AG08395 (cell line): ENCODE measurements at places on chromosomes 11 and 22.

DNA sequence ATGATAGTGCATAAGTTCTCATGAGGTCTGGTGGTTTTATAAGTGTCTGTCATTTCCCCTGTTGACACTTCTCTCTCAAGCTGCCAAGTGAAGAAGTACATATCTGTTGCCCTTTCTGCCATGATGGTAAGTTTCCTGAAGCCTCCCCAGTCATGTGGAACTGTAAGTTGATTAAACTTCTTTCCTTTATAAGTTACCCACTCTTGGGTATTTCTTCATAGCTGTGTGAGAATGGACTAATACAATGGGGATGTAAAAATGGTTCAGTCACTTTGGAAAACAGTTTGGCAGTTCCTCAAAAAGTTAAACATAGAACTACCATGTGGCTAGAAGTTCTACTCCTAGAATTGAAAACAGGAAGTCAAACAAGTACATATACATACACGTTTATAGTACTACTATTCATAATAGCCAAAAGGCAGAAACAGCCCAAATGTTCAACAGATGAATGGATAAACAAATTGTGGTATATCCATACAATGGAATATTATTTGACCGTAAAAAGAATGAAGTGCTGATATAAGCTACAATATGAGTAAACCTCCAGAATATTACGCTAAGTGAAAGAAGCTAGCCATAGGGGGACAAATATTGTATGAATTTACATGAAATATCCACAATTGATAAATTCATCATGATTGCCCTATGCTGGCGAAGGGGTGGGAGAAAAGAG lies 16.0 kb upstream of the DKK3 start:
- DNase-seq = no peak

DNA sequence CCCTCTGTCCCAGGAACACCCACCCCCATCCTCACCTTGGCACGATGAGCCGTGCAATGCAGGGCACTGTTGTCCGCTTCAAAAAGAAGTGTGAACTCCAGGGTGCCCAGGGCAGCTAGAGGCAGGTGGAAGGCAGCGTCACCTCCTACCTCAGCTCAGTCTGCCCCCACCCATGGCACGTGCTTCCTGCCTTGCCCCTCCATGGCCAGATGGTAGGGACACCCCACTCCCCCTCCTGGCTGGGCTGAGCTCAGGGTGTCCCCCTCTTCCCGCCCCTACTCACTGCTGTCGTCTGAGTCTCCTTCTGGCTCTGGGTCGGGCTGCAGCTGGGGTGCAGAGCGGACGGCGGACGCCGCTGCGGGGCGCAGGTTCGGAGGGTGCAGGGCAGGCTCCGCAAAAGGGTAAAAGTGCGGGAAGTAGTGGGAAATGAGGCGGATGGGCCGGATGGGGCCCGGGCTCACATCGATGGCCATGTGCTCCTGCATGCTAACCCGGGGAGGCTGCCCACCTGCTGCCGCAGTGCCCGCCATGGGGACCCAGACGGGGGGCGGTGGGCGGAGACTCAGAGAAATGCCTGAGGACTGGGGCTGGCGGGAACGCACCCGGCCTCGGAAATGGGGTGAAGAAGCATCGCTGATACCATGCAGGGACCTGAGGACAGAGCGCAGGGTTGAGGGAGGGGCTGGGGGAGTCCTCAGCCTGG lies 9.1 kb downstream of the NDUFV1 start:
- no peak for DNase-seq

- no peak for DNase-seq
Measured at GRCh38 chr22:49638001-49638400, 189.7 kb downstream of the BRD1 start.

DNA sequence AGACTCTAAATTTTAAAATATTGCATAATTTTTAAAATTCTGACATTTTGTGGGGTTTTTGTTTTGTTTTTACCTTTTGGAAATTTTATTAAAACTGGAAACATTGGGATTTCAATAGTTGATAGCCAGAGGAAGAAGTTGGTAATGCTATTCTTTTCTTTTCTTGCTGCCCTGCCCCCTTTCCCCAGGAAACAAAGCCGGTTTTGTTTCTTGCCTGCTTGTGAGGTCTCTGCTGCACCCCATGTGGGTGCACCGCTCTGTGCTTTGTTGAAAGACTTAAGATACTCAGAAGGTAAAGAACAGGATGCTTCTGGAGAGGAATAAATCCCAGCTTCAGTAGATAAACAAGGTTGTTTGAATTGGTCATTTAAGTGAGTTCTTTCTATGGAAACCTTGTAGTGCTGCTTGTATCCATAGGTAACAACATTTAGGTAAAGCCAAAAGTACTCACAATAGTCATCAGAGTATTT lies 87.5 kb downstream of the YAP1 start:
- DNase-seq = no peak

DNA sequence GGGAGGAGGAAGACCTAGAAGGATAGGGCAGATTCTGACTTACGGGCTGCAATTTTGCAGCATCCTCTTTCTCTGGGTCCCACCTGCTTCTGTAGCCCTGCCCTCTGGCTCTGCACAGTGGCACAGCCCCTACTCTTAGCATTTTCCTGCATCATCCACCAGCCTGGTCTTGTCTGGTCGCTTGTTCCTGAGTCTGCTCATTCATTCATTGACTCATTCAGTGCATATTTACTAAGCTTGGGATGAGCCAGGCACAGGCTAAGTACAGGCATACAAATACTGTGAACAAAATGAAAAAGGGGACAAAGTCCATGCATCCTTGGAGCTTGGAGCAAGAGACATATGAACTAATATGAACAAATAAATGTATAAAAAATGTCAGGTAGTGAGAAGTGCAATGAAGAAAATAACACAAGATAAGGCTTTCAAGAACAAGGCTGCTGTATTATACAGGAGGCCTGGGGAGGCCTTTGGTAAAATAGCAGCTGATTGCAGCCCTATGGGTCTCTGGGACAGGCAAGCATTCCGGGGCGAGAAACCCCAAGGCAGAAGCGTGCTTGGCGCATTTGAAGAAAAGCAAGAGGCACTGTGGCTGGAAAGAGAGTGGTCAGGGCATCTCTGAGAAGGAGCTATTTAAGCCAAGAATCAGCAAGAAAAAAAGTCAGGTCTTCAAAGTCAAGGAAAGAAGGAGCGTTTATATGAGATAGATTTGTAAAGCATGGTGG lies 108.0 kb upstream of the ALX4 start:
- no peak for DNase-seq

DNA sequence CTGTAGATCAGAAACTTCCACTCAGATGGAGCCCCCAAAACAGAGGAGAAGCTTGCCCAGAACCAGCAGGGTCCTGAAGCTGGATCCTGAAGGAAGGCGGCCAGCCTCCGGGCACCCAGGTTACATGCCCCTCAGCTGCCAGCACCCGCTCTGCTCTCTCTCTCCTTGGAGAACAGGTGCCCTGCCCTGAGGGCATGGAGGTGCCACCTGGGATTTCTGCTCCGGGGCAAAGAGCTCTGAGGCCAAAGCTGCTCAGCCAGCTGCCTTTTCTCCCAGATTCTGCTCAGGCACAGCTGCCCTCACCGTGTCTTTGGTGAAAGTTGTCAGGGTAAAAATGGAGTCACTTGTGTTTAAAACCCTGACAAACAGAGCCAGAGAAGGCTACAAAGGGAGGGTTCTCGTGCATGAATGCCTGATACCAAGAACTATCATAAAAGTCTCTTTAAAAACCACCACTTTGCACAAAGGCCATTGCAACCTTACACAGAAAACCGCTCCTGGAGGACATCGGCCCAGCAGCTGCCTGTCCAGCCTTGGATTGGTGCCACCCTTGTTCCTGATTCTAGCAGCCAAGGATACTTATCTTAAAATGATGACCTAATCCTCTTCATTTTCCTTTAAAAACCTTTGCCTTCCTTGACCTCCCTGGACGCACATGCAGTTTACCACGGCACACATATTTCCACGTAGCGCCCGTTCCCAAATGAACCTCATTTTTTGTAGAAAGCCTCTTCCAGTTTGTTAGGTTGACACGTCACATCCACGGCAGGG lies 140.0 kb downstream of the CACNA1I start:
- DNase-seq = no peak

DNA sequence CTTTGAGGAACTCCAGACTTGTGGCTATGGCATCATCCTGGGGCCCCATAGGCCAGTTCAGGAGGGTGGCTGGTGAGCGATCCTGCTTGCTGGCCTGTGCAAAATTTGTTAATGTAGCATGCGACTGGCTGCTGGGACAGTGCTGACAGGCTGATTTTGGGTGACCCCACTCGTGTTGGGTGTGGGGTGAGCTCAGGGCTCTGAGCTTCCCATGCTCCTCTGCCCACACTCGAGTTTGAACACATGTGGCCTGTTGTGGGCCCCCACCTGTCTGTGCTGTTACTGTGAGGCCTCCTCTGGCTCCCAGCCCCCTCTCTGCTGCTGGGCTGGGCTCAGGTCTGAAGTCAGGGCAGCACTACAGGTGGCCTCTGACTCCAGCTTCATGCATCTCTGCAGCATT lies 64.4 kb upstream of the MYEOV start:
- no peak for DNase-seq

DNA sequence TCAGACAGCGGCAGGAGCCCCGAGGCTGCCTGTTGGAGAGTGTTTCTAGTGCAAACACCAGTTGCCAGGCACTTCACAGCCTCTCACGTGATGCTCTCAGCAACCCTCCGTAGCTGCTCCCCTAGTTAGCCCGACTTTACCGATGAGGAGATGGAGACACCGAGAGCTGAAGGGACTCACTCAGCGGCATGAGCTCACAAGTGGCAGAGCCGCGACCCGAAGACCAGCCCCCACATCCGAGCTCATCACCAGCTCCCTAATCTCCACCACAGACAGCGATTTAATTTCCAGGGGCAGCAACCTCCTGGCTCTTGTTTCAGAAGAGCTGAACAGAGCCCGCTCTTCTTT lies 28.7 kb upstream of the RTL6 start:
- DNase-seq = no peak

GRCh38 chr22:20298803-20299745 lies 20.8 kb downstream of the DGCR6L start:
- peak; percentile 71 for DNase-seq

GRCh38 chr11:128053981-128054931 lies 533.1 kb downstream of the ETS1 start:
- peak; percentile 18 for DNase-seq

DNA sequence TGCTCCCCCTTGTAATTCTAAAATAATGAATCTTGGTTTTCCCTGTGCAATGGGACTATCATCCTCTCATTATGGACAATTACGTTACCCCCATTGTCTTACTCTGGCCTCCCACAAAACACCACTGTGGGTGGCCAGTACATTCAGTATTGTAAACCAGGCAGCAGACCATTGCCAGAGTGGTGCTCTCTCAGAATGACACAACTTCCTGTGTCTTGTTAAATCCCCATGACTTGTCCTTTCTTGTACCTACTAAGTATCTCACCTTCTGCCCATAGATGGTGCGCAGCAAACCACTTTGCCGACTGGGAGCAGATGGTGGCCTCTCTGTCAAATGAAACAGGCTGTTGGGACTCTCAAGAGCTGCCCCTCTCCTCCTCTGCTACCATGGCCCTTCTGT lies 287.1 kb upstream of the RAG2 start:
- no peak for DNase-seq
